Activated T-cell treated with anti-CD3 and anti-CD28 coated beads, Interleukin-2, amount 50 U/mL, for 1 hour (primary cell): ENCODE measurements at places on chromosomes 6 and 20.

DNA sequence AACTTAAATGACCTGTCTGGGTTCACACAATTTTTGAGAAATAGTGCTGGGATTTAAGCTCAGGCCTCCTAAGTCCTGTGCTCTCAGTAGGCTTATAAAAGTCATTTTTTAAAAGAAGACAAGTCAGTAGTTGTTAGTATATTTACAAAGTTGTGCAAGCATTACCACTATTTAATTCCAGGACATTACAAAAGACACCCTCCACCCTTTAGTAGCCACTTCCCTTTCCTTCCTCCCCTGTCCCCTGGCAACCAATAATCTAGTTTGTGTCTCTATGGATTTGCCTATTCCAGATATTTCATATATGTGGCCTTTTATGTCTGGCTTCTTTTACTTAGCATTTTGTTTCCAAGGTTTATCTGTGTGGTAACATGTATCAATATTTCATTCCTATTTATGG, 37.6 kb downstream of the HMGN3 start:
- no peak for DNase-seq

- no peak for DNase-seq
Observed at GRCh38 chr20:50799176-50799889, 4.5 kb downstream of the BCAS4 start.

DNA sequence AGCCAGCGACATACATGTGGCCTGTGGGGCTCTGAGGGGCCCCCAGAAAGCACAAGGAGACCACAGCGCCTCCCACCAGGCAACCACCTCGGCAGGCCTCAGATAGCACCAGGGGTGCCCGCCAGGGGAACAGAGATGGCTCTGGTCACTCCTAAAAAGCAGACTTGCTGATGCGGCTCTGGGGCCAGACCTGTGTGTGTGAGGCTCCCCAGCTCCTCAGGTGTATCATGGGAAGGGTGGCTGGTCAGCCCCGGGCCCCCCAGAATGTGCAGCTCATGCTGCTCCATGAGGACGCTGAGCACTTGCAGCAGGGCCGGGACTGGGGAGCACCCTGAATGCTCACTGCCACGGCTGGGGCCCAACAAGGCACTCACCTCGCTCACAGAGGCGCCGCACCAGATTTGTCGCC, 60.2 kb downstream of the PYGB start:
- DNase-seq = no peak

- DNase-seq = no peak
Observed at GRCh38 chr6:17269840-17270239, 11.3 kb upstream of the RBM24 start.

DNA sequence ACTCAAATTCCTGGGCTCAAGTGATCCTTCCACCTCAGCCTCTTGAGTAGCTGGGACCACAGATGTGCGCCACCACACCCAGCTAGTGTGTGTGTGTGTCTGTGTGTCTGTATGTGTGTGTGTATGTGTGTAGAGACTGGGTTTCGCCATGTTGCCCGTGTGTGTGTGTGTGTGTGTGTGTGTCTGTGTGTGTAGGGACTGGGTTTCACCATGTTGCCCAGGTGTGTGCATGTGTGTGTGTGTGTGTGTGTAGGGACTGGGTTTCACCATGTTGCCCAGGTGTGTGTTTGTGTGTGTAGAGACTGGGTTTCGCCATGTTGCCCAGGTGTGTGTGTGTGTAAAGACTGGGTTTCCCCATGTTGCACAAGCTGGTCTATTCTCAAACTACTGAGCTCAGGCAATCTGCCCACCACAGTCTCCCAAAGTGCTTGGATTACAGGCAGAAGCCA, 28.3 kb downstream of the CDK5RAP1 start:
- DNase-seq = no peak

DNA sequence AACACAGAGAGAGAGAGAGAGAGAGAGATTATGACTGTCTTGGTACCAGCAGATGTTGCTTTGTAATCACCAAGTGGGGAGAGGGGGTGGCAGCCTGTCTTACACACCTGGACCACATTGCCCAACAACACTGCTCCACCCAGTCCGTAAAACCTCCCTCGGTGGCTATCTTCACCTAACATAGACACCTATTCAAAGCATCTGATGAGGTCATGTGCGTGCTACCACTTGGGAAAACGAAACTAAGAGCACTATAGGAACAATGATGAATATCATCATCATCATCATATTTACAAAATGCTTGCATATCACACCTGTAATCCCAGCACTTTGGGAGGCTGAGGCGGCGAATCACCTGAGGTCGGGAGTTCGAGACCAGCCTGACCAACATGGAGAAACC, 24.1 kb upstream of the SALL4 start:
- DNase-seq = no peak

- no peak for DNase-seq
Observed at GRCh38 chr6:80641591-80641990, 535.1 kb downstream of the BCKDHB start.

DNA sequence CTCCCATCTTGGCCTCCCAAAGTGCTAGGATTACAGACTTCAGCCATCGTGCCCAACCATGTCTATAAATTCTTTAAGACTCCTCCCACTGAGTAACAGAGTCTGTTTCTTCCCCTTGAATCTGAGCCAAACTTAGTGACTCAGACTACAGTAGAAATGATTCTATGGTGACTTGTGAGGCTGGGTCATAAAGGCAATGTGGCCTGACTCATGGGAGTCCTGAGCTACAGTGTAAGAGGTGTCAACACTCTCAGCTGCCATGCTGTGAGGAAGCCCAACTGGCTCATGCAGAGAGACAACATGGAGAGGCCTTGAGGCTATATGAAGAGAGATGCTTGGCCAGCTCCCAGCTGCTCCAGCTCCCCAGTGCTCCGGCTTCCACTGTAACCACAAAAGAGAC, 5.2 kb upstream of the NRSN2 start:
- DNase-seq = no peak

- no peak for DNase-seq
Observed at GRCh38 chr6:1062786-1063545, 248.9 kb upstream of the FOXQ1 start.

DNA sequence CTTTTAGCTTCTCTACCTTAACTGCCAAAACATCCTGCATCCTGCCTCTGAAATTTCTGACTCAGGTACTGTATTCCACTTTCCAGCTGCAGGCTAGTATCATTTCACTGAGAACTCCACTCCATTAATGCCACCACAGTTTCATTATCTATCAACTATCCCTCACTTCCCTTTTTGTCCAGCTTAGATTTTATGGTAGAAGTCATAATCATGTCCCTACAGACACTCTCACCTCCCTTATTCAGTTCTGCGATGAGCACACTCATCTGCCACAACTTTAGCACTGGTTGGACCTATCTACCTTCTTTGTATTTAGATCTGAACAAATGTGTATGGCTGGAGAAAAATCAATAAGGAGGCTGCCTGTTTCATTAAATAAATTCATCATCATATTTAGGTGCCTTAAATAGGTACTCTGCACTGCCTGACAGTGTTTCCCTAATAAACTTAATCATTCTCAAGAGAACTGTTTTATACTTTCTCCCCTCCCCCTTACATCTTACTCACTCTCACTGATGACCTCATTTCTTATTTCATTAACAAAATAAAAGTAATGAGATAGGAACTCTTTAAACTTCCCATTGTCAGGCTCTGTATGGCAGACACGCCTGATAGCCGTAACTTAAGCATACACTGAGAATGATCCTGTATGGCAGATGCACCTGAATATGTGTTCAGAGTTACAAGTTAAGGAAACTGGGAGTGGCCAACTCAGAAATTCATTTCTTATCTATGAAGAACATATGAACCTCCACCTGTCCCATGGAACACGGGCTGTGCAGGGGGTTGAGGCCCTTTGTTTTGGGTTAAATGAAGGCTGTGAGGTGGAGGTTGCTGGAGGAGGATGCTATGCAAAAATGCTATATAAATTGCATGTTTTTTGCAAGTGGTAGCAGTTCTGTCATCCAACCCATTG, 95.3 kb upstream of the MAN1A1 start:
- no peak for DNase-seq

DNA sequence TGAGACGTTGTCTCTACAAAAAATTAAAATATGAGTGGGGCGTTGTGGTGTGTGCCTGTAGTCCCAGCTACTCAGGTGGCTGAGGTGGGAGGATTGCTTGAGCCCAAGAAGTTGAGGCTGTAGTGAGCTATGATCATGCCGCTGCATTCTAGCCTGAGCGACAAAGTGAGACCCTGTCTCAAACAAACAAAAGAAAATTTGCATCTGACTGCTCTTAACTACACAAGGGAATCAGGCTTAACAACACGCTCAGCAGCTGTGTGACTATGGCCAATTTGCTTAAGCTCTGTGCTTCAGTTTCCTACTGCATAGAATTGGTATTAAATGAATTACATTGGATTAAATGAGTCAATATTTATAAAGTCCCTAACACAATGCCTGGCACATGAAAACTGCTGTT, 24.3 kb upstream of the MRPS10 start:
- no peak for DNase-seq

GRCh38 chr6:7157752-7158616, 50.2 kb downstream of the RREB1 start:
- no peak for DNase-seq

GRCh38 chr6:23783901-23784300, 342.1 kb upstream of the NRSN1 start:
- DNase-seq = no peak

- no peak for DNase-seq
Observed at GRCh38 chr20:57696401-57696961, 13.3 kb downstream of the PMEPA1 start.

DNA sequence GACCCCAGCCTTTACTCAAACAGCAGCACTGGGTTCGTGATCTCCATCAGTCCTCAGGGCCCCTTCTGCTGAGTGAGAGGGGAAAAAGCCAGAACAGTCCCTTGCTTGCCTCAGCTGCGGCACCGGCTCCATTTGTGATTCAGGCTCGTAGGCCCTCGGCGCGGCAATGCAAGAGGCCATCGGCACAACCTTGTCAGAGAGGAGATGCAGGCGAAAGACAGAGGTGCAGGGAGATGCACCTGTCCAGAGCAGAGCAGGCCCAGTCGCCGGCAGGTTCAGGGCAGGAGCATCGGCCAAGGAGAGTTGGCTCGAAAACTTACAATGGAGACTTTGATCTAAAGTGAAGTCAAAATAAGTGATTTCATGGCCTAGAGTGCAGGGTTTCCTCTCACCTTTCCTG, 171.6 kb downstream of the SMOC2 start:
- no peak for DNase-seq

DNA sequence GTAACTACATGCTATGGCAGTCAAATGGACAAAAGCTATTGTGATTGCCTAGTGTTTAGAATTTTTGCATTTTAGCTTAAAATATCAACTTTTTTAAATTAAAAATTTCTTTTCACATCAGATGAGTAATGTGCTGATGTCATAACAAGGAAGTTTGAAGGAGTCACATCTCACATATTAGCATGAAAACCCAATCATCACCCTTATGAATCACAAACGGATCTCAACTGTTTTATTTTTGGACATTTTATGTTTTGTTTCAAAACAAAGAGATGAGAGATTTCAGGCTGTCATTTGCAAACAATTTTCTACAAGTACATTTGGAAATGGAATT, 53.6 kb upstream of the TRERF1 start:
- DNase-seq = no peak

GRCh38 chr6:137465378-137466009, 28.7 kb downstream of the OLIG3 start:
- DNase-seq = no peak

- no peak for DNase-seq
Observed at GRCh38 chr6:26420688-26421171, 18.7 kb downstream of the BTN3A1 start.

- DNase-seq = no peak
Observed at GRCh38 chr6:4125933-4126864, 9.2 kb downstream of the ECI2 start.

GRCh38 chr6:44849806-44850205, 462.3 kb downstream of the CDC5L start:
- DNase-seq = no peak

DNA sequence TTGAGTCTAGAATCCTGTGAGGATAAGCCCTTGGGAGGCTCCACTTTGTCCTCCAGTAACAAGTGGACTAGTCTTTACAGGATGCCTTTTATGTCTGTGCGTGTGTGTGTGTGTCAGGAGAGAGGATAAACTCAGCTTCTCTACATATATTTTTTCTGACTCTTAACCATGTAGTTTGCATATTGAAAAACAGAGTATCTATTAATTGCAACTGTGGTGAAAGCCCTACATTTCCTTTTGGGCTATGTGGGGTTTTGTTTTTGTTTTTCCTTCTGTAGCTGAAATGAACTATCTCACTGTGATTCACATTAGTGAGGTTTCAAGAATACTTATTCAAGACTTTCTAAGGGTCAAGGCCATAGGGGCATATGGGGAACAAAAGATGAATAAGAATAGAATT, 17.7 kb downstream of the TPBG start:
- DNase-seq = no peak

DNA sequence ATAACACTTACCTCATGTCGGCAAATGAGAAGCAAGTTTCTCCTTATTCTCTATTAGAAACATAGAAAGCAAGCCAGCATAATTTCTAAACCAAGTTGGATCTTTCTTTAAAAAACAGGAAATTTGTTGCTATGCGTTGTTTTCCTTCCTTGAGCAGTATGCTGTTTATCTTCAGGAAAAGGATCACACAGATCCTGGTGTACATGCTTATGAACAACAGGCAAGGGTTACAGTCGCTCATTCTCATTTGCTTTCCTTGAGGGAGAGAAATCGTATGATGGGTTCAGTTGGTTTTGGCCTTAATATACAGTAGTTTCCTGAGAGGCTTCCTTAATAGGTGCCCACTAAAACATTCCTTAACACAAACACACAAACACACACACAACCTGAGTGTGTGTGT, 118.8 kb downstream of the FYN start:
- DNase-seq = no peak

- no peak for DNase-seq
Observed at GRCh38 chr6:10460096-10460495, 45.2 kb upstream of the TFAP2A start.

GRCh38 chr20:53149148-53149889, 177.2 kb downstream of the TSHZ2 start:
- DNase-seq = no peak

DNA sequence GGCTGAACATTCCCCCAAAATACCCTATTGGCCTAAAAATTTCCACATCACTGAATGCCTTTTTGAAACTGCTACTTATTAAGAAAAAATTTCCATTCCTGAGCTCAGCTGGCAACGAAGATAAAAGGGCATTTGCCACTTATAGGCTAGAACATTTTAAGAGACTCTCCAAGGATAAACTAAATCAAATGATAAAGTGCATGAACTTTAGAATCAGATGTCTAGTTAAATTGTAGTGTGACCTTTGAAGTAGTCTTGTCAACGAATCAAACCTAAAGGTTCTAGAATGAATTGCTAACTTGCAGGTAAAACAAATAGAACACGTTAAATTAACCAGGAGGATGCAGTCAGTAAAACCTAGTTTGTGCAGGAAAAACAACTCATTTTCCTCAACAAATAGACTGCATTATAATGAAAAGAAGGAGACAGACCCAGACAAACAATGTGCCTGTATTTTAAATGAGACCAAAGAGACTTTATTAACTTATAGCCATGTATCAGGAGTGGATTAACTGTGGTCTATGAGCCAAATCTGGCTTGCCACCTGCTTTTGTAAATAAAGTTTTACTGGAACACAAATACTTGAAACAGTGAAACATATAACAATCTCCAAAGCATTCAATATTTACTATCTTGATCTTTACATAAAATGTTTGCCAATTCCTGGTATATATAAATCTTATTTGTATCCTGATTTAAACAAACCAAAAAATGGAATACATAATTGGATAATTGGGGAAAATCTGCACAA, 184.4 kb downstream of the MEI4 start:
- DNase-seq = no peak

GRCh38 chr6:66638518-66638917, 931.5 kb upstream of the EYS start:
- no peak for DNase-seq

GRCh38 chr6:166830185-166830890, 126.0 kb downstream of the RNASET2 start:
- no peak for DNase-seq
